ENCODE measurements at places on chromosomes 2 and 18.

- peak; percentile 64 for DNase-seq
Observed at GRCh38 chr2:3662239-3662638, 4.2 kb downstream of the ALLC start.

GRCh38 chr2:207107551-207107950, 58.2 kb downstream of the KLF7 start:
- DNase-seq = no peak

DNA sequence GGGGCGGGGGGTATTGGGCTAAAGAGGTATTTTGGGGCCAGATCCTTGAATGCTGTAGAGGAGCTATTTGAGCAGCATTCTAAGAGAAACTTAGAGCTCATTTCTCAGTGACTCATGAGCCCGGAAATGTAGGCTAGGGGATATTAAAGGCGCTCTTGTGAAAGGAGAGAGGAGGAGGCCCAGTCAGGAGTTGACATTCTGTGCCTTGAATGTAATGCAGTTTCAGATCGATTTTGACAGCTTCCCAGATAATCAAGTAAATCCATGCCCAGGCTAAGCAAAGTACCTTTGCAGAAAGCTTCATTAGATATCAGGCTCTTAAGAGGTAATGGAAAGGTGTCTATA, 1.5 kb downstream of the CAB39 start:
- DNase-seq = no peak

GRCh38 chr2:188975497-188976102, 1.4 kb downstream of the COL3A1 start:
- no peak for DNase-seq

DNA sequence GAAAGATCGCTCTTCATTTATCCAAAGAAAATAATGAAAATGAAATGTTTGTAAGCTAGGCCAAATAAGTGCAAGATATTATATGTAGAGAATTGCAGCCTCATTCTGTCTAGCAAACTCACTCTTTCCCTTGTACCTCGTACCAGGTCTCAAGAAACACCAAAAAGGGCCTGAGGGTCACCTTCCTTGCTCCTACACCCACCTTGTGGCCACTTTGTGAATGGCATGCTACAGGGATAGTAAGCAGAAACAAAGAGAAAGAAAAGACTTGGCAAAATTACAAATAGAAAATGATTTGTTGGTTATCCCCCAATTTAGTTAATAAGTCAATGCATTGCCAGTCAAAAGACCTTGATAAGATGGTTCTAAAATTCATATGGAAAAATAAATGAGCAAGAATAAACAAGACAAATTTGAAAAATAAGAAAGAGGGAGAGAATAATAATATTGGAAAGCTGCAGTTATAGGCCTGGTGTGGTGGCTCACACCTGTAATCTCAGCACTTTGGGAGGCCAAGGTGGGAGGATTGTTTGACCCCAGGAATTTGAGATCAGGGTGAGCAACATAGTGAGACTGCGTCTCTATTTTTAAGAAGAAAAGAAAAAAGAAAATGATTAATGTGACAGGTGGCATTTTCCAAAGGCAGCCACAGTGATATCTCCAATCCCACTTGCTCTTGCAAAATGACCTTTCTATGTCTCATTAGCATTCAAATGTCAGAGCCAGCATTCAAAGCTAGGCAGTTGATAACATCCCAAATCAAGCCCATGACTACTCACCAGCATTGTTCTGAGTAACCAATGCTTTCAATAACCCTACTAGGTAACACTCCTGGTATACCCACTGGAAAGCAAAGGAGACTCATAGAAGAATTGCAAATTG, 38.8 kb upstream of the BMP10 start:
- peak; percentile 61 for DNase-seq

- DNase-seq = no peak
Observed at GRCh38 chr18:62938006-62938405, 222.7 kb downstream of the PHLPP1 start.

DNA sequence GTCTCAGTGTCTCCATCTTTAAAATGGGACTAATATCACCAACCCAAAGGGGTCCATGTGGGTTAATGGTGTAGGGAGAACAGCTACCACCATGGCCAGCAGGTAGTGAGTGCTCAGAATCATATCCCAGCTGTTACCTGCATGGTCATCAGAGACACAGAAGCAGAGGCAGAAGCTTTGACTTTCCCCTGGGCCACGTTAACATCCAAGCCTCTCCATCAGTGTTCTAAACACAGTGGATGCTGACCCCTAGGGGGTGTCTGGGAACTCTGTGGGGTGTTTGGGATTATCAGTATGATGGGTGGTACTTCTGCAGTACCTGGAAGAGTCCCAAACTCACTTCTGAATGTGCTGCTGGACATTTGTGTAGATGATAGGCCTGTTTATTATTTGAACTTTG, 93.6 kb downstream of the GYPC start:
- no peak for DNase-seq

- DNase-seq = no peak
Observed at GRCh38 chr2:109171444-109172334, 42.7 kb downstream of the SH3RF3 start.

DNA sequence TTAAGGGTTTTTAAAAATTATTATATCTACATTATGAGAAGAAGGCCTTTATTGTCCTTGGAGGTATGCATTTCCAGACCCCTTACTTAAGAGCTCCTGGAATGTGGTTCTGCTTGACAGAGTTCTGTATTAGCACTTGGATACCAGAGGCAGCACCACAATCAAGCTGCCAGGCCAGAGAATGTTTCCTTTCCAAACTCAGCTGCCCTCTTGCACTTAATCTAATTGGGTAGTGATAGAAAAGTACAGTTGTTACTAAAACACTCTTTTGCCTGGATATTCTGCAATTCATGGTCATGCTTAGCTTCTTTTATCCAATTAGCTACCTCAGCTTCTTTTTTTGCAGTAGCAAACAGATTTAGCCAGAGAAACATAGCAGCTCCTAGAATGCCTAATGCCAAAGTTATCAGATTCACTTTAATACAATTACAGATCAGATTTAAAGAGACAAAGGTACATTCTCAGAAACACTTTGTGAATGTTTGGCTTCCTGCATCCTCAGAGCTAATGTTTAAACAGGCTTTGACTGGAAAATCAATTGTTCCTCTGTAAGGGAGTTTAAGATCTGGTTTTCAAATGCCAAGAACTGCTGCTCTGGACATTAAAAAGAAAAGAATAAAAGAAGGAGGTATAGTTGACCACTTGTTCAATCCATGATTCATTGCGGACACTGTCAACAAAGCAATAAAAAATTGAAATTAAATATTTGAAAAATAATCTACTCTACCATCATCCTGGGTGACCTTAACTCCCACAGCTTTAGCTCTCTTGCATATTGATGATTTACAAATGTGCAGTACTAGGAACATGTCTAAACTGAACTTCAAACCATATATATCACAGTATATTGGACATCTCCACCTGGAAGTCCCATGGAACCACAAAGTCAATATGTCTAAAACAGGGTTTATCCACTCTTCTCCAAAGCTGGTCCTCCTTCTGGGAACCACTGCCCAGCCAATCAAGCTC, 12.8 kb downstream of the NOSTRIN start:
- no peak for DNase-seq

DNA sequence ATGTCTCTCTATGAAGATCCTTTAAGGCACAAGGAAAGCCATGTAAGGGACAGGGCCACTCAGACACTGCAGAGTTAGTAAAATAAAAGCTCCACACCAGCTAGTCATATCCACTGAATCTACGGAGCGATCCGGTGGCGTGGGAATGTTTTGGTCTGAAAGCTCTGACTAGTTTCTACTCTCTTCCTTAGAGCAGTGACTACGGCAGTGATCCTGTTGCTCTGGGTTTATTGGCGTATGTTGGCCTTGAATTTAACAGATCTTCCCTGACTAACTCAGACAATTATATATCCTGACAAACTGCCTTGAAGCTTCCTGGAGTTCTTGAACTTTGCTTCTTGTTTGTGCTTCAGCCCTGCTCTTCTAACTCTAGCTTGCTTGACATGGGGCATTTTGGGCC, 115.3 kb upstream of the FZD5 start:
- no peak for DNase-seq

GRCh38 chr2:24845691-24846090, 52.5 kb downstream of the CENPO start:
- DNase-seq = no peak
